Panc1 (cell line): ENCODE measurements at places on chromosomes 12 and 14.
A peak's percentile ranks its signal among the peaks of the same experiment; 100 is the strongest.

GRCh38 chr12:44240186-44240585 lies 404.3 kb downstream of the TMEM117 start:
- DNase-seq, result no peak

GRCh38 chr12:119613319-119613936 lies 19.9 kb downstream of the TMEM233 start:
- peak; percentile 51 for DNase-seq

DNA sequence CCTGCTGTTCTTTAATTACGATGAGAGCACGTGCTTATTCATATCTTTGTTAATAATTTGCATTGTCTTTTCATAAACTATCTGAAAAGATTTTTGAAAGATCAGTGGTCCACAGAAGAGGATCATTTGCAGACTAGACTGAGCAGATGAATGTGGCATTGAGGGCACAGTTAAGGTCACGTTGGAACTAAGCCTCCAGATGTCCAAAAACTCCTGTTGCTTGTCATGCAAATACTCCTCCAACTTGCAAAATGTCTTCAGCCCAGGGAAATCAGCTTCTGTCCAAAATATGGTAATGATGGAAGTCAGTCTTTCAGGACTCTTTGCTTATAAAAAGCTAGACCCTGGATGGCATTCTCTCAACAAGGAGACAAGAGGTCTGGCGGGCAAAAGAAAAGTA lies 201.6 kb upstream of the TMEM260 start:
- DNase-seq, result no peak

DNA sequence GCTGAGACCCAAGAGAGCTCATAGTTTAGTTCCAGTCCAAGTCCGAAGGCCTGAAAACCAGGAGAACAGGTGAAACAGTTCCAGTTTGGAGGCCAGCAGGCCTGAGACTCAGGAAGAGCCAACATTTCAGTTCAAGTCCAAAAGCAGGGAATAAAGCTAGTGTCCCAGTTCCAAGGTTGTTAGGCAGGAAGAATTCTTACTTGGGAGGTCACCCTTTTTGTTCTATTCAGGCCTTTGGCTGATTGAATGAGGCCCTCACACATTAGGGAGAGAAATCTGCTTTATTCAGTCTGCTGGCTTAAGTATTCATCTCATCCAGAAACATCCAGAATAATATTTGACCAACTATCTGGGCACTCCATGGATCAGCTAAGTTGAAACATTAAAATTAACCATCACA lies 294.6 kb downstream of the PCNX1 start:
- no peak for DNase-seq

GRCh38 chr14:49194067-49194466 lies 392.1 kb downstream of the RPS29 start:
- DNase-seq, result no peak

- DNase-seq, result no peak
These were observed 1.2 kb upstream of the WSB2 start for GRCh38 chr12:118061873-118062843.

GRCh38 chr12:124321040-124321481 lies 26.2 kb downstream of the RFLNA start:
- DNase-seq, result peak; percentile 39

GRCh38 chr14:43981135-43981768 lies 525.8 kb downstream of the FSCB start:
- no peak for DNase-seq

DNA sequence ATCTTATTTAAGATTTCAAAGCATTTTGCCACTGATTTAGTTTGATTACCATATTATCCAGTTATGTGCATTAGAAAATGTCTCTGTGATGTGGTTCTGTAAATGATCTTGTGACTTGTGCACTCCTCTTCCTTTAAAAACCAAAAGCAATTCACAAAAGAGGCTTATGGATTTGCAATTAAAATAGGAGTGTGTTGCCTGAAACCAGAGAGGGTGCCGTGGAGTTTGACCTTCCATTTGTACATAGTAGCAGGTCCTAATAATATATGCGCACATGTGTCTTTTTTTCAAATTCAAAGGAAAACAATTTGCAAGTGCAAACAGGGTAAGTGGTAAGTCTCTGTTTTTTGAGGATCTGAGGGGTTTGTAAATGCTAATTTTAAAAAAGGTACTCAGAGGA lies 470.9 kb downstream of the VRK1 start:
- no peak for DNase-seq

- no peak for DNase-seq
These were observed 11.6 kb downstream of the RAP1B start for GRCh38 chr12:68622250-68622649.

DNA sequence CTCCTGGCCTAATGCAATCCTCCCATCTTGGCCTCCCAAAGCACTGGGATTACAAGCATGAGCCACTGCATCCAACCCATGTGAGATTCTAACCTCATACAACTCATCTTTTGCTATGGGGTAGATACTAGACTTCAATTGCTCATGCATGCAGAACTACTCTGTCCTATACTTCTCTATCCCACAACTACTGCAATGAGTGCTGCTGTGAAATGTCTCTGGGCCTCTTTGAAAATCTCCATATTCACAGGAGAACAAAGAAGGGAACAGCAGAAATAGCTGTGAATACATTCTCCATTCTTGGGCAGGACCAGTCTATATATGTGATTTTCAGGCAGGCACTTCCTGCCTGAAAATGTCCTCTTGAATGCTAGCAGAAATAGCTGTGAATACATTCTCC lies 220.7 kb upstream of the GRIP1 start:
- no peak for DNase-seq

GRCh38 chr12:95836630-95837239 lies 22.0 kb upstream of the SNRPF start:
- no peak for DNase-seq

- no peak for DNase-seq
These were observed 22.5 kb downstream of the TESC start for GRCh38 chr12:117076410-117077372.
